GM12864 (cell line): ENCODE measurements at places on chromosomes 2 and 18.

DNA sequence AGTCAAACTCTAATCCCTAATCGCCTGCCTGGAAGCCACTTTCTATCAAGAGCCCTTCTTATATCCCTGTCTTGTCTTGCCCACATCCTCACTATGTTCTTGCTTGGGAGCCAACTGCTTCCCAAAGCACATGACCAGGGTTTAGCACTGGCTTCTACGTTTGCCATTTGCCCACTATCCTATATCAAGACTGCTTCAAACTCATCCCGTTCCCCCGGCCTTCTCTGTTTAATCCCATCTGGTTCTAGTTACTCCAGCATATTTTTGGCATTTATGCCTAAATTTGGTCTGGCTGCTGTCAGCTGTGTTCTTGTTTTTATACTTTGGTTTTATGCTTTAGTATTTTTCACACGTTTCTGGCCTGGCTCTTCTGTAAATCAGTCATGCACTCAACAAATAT lies 40.2 kb downstream of the POLR1A start:
- no peak for DNase-seq

DNA sequence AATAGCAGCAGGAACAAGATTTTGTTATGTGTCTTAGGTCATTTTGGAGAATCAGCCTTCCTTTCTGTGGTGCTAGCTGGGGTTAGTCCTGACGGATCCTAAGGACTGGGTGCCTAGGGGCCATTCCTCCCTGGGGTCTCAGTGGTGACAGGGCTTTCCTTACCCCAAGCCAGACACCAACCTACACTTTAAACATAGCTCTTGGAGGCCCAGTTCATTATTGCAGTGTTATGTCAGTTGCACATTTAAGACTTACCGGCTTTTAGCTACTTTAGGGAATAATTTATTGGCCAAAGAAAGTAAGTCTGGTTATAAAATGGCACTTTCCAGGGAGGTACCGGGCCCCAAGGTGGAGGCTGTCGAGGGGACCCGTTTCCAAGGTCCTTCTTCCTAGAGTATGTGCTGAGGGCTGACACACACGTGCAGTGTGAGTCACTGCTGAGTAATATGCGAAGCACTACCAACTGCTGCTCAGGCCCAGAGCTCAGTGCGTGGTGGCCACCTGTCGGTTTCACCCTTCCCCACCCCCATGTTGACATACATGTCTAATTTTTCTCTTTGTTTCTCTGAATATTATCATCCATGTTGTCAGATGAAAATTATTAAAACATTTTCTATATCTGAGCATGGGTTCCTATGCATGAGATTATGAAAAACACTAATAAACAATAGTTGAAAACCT lies 37.0 kb upstream of the GRHL1 start:
- peak; percentile 65 for DNase-seq

DNA sequence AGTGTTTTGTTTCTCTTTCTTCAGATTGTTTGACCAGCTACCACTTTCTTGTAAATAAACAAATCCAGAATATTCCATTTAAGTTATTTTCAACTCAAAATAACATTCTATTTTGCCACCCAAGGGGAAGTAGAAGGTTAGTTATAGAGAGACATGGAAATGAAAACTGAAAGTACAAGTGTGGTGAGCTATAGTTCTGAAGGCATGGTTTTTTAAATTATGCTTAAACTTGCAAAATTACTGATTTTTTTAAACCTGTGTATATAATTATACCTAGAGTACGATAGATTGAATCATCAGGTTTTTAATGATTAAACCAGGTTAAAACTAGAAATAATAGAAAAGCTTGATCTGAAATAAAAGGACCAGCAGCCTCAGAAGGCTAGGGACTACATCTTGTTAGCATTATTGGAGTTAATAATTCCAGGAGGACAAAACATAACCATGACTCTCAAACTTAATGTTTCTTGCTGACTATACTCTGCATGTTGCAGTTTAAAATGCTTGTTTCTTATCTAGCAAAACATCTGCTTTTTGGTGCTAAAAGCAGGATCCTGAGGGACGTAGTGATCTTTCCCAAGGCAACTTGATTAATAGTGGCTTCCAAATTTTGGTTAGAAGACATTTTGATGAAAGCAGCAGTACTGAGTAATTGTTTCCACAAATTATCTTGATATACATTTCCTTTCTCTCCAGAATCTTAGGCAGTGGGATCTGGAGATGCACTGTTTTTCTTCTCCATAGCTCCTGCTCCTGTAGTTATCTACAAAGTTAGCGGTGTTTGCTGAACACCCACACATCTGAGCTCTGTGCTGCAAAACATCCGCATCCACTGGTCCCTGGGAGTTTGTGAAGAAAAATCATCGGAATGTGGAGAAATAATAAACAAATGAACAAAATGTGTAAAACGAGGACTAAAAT lies 327.2 kb upstream of the PKDCC start:
- DNase-seq: no peak

DNA sequence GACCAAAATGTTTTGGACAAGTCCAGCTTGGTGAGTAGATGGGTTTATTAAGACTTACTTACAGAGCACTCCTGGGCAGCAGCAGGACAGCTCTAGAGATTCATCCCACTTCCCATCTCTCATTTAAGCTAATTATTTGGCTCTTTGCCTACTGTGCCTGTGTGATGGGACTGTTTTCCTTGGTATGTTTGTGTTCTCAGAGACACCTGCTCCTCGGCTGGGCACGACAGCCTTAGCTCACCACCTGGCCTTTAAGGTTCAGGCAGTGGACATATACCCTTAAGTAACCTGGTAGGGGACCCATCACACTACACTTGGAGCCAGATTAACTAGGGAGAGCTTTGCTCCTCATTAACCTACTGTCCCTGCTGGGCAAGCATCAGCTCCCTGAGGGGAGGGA lies 41.7 kb upstream of the EFEMP1 start:
- no peak for DNase-seq

- DNase-seq: peak; percentile 42
Measured at GRCh38 chr2:105598829-105599698, 145.6 kb upstream of the NCK2 start.

DNA sequence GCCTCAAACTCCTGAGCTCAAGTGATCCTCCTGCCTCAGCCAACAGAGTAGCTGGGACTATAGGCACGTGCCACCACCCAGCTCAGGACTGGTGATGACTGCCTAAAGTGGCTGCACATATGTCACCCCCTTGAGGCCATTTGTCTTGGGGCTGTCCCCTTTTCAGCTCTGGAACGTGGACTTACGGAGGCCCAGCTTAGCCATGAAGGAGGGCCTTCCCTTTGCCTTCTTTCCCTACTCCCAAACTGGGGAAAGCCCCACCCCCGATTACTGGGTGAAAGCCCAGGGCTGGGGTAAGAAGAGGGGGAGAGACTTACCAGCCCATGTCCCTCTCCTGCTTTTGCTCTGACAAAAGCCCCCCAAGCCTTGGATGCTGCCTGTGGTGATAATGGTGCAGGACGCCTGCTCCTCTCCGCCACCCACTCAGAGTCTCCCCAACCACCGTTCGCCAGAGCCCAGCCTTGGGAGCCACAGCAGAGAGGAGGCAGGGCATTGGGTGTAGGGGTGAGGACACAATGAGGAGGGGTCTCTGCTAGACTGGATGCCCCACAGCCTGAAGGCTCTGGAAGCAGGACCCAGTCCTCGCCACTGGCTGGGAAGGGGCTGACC lies 2.5 kb upstream of the DUSP2 start:
- no peak for DNase-seq

- DNase-seq: no peak
Measured at GRCh38 chr2:157898591-157898996, 22.5 kb upstream of the ACVR1 start.

DNA sequence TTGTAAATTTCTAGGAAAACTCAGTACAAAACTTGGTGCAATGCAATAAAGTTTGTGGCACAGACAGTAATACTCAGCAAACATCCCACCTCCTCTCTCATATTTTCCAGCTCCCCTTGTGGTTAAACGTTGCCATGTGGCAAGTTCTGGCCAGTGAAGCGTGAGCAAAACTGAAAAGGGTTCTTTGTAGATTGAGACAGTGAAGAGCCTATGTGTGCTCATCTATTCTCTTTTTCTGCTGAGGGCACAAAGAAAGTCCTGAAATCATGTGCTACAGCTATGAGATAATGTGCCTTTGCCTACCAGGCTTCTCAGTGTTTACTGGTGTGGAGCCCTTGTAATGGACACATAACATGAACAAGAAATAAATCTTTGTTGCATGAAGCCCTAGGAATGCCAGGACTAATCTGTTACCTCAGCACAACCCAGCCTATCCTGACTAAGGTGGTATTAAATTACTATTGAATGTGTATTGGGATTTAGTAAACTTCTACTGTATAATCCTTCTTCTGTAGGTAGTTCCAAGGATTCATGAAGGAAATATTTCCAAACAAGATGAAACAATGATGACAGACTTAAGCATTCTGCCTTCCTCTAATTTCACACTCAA lies 13.0 kb upstream of the TYMS start:
- DNase-seq: no peak

GRCh38 chr2:33312355-33312754 lies 164.1 kb upstream of the RASGRP3 start:
- no peak for DNase-seq

DNA sequence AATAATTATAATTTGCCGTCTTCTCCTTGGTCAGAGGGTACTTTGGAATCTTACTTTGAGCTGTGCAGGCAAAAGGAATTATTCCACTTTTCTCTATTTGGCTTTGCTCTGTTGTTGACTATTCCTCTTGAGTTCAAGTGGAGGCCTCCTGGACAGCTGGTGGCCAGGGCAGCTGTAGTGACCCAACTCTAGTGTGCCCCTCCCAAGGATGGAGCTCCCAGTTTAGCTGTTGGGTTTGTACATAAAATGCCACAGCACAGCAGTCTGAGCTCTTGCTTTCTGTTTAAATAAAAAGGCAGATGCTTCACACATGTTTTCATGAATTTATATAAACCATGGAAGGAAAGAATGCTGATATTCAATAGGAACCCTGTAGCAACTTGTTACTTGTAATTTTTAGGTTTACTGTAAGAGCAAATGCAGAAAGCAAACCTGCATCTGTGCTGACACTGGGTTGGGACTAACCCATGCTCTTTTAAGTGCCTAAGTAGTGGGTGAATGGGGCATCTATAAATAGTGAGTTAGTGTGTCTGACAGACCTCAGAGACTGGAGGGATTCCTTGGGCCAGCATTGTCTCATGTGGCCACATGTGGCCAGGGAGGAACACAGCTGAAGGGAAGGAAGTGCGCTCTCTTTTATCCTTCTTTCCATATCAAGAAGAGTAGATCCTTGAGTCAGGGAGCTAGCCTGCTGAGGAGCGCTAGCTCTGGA lies 121.8 kb downstream of the FHOD3 start:
- DNase-seq: no peak

DNA sequence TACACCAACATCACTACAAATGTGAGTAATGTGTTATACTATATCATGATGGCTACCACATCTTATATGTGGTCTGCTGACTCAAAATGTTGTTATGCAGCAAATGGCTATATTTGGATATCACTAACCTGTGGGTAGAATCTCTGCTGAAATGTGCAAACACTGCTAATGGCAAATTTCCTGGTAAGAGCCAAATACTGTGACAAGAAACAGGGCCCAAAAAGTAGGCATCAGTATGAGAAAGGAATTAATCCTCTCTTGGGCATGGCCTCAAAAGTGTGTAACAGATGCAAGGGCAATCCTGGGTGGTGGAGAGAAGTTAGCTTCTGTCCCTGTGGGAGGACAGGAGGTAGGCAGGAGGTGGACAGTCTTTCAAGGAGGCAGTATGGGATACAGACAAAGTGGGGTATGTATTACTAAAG lies 13.3 kb downstream of the ATF2 start:
- no peak for DNase-seq

DNA sequence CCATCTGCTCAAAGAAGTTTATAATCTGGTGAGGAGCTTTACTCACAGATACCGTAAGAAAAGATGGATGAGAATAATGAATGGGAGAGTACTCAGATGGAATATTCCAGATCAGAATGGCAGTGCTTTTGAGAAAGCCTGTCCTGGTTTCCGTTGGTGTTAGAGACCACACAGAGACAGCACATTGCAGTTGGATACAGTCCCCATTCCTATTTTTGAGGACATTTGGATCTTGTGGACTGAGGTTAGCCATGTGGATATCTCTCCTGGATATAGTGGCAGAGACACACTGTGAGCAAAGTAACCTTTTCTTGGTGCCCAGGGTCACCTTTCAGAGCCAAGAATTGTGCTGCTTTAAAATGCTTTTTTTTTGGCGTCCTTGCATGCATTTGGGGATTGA lies 63.7 kb downstream of the TANC1 start:
- no peak for DNase-seq

DNA sequence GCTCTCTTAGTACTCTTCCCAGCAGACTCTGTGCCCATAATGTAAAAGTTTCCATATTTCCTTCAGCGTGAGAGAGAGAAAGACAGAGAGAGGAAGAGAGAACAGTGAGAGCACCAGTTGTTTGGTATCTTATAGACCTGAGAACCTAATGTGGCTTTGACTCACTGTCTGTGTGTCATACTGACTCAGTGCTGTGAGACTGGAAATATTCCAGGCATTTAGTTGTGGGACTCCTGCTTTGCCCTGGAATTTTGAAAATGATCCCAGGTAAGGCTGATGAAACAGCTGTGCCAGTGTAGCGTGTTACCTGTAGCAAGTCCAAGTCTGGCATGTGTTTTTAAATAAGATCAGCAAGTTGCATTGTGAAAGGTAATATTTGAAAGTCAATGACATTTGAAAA lies 87.9 kb upstream of the KCNH7 start:
- DNase-seq: no peak

GRCh38 chr2:235390816-235391194 lies 103.0 kb upstream of the AGAP1 start:
- DNase-seq: no peak

DNA sequence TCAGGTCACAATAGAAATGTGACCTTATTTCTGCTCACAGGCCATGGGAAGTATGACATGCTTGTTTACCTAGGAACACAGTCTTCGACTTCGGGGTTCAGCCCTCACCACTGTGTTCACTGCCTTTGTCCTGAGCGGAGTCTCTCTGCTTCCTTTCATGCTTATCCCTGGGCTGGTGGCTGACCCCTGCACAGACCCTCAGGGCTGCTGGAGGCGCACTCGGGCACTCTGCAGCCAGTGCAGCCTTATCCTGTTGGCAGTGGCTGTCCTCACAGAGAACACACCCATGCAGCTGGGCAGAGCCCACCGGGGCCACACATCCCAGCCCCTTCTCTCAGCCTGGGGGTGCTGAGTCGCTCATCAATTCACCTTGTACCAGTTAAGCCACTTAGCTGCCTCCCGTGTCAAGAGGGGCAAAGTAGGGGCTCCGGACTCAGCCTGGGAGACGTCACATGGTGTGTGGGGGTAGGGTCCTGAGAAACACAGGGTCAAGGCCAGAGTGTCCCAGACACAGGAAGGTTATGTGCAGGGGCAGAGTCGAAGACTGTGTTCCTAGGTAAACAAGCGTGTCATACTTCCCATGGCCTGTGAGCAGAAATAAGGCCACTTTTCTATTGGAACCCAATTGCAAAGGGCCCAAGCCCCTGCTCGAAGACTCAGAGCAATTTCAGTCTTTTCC lies 107.5 kb downstream of the FAM210A start:
- DNase-seq: no peak

DNA sequence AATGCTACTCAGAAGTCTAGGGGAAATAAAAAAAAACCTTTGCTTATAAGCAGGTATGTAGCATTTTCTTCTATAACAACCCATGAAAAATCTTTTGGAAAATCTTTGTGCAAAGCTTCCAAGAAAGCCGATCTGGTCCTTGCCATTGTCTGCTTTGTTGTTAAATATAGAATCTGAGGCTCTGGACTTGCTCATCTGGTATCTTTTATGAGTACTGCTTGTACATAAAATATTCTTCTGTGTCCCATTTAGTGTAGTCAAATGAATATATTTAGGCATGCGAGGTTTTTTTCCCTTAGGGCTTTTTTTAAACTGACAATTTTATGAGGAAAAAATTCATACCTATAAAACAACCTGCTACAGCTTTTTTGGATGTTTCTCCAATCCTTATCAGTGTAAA lies 45.0 kb upstream of the RMND5A start:
- no peak for DNase-seq

GRCh38 chr2:15619076-15619475 lies 27.4 kb downstream of the DDX1 start:
- no peak for DNase-seq
